ENCODE measurements at places on chromosomes 11 and 22.

DNA sequence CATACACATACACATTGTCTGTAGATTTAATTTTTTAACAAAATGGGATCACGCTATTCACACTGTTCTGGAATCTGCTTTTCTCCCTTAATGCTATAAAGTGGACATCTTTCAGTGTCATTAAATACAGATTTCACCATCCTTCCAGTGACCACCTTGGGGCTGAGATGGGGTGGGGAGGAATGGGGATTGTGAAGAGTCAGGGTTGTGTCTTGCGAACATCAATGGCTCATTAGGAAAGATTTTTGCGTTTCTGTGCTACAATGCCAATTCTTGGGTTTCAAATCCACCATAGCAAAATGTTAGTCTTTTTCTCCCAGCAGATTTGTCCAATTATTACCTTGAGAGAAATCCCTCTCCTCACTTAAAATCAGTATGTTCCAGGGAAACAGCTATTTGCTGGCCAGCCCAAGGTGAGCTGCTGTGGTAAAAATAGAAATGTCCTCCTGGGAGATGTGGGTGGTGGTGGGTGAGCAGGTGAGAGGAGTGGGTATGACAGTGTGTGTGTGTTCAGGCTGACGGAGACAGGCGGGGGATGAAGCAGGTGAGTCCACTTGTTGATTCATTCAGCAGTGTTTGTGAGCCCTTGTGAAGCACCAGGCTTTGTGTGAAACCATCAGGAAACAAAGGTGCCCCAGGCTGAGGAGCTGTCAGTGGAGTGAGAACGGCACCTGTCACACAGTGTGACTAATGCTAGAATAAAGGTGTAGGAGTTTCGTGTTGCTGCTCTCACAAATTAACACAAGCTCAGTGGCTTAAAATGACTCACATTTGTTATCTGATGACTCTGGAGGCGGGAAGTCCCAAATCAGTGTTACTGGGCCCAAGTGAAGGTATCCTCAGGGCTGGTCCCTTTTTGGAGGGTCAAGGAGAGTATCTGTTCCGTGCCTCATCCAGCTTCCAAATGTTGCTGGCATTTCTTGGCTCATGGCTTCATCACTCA lies 1.7 kb upstream of the CBX6 start:
- no peak for DNase-seq

- DNase-seq: no peak
Measured at GRCh38 chr11:18010977-18011586, 1.8 kb downstream of the SERGEF start.

- DNase-seq: no peak
Measured at GRCh38 chr22:23681026-23681809, 9.6 kb upstream of the RGL4 start.

- DNase-seq: no peak
Measured at GRCh38 chr11:96112192-96113128, 188.6 kb upstream of the MTMR2 start.

- DNase-seq: no peak
Measured at GRCh38 chr11:64874308-64875240, 3.8 kb downstream of the EHD1 start.

GRCh38 chr11:111871693-111872161 lies 346 bp upstream of the ALG9 start:
- DNase-seq: no peak

GRCh38 chr11:74941492-74941891 lies 7.4 kb downstream of the XRRA1 start:
- no peak for DNase-seq

DNA sequence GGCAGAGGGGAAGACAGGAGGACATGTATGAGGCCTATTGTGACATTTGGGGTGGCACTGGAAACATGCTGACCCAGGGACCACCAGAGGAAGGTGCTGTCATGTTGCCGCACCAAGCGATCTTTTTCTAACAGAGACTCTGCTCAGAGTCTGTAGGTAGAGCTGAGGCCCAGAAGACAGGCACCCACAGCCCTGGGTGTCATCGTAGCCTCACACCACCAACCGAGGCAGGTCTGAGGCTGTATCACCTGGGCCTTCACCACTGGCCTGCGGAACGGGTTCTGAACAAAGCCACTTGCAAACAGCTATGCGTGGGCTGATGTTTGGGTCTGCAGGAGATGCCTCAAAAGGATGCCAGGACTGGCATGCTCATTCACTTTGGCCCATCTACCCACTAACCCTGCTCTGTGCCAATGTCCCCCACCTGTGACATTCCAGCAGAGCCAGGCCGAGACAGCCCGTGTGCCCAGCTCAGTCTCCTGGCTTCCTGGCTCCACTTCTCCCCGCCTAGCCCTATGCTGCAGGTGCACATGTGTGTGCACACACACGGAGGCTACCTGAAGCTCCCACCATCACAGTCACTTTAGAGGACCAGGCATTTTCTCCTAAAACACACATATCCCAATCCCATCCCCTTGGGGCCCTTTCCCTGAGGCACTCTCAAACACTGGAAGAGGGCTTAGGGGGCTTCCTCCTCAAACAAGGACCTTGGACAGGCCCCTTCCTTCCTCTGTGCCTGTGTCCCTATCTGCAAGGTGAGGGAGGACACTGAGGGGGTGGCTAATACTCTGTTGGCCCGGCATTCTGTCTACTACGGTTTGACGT lies 3.6 kb downstream of the TRIM29 start:
- DNase-seq: no peak

- no peak for DNase-seq
Measured at GRCh38 chr11:94862926-94863880, 95.0 kb downstream of the AMOTL1 start.

DNA sequence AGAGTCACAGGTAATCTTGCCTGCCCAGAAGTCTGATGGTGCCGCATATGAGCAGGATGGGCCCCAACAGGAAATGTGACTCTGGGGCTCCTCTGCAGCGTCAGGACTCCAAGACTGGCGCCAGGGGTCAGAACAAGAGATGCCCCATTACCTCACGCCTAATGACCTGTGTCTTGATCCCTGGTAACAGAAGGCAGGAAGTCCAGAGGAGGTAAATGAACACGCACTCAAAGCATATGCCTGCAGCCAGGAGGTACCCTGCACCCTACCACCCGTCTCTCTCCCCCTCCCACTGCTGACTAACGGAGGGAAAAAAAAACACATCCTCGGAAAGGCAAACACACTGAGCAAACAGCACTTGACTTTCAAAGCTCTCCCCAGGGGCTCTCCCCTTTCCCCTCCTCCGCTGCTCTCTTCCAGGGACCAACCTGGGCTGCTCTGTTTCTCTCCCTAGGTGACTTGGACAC lies 37.3 kb downstream of the ABCC8 start:
- no peak for DNase-seq

DNA sequence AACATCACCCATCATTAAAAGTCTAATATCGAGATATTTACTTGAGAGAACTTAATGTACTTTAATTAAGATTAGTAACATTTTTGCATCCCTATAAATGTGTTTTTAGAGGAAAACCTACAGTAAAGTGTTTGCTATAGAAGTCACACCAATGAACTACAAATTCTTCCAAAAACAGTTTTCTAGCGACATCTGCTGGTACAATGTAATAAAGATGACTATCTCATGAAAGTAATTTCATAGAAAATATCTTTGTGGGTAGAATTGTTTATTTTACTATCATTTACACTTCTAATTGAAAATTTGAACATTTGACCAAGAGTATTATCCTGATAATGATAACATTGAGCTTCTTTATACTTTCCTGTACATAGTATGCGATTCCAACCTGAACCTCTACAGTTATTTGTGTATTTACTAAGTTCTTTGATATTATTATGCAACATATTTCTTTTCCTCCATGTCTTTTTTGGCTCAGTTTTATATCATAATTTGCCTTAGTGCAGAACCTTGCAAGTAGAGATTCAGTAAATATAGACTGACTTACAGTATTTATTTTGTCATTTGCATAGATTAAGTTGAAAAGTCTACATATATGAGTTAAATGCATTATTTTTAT lies 252.7 kb downstream of the TMEM135 start:
- no peak for DNase-seq

All from stimulated activated CD4-positive, alpha-beta T cell treated with anti-CD3 and anti-CD28 coated beads, Interleukin-1b, Interleukin-23, amount 100 ng/mL, for 1 hour (primary cell).